ENCODE measurements at places on chromosomes 5 and 9.
A peak's percentile ranks its signal among the peaks of the same experiment; 100 is the strongest.

GRCh38 chr9:13181652-13182051, 97.8 kb downstream of the MPDZ start:
- DNase-seq, result no peak

- no peak for DNase-seq
Observed at GRCh38 chr5:18375641-18376040, 741.4 kb downstream of the TAF11L14 start.

DNA sequence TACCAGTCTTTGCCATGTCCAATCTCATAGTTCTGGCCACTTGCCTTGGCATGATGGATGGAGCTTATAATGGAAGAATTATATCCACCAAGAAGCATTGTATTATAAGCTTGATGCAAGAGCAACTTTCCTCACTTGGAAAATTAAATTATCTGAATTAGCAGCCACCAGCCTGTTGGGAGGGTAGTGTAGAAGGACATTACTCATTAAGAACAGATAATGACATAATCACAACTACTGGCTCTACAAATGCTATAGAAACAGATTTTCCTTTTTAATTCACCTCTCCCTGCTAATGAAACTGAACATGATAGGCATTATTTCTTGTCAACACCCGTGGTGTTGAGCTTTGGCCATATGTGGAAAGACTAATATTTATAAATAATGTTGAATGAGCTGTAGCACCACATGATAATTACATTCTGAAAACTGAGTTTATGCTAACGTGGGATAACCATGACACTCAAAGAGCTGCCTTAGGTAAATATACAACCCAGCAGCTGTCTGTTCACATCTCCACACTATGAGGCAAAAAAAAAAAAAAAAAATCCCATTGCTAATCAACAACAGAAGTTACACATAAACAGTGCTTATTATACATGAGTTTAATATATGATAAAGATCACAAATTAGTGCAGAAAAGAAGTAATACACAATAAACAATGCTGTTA, 48.1 kb upstream of the NR4A3 start:
- no peak for DNase-seq

DNA sequence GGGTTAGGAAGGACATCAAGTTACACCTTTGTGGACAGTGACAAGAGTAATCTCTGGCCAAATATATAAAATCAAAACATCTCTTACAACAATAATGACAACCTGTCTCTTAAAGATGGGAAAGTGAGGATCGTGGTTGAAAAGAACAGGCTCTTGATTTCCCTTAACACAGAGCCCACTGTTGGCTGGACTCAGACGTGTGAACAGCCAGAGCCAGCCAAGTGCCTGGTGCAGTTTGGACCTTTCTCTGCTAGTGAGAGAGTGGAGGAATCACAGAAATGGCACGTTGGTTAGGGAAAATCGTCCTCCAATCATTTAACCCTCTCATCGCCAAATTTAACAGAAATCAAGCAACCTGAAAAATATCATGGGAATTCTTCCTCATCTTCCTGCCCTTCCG, 131.3 kb downstream of the GNA14 start:
- no peak for DNase-seq

DNA sequence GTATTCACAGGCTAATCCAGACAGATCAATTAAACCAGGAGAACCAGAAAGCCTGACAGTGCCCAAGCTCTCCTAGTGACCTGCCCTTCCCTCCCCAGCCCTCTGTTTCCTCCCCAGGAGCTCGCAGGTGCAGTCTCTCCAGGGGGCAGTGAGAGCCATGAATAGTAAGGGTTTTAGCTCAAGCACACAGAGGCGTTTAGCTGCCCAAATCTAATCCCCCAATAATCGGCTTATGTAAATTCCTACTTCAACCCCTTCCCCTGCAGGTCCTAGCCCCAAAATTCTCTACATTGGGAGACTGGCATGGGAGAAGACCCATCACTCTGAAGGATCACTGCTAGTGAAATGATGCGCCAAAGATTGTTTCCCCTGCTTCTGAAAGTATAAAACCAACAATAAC, 10.5 kb upstream of the TAL2 start:
- DNase-seq, result no peak

DNA sequence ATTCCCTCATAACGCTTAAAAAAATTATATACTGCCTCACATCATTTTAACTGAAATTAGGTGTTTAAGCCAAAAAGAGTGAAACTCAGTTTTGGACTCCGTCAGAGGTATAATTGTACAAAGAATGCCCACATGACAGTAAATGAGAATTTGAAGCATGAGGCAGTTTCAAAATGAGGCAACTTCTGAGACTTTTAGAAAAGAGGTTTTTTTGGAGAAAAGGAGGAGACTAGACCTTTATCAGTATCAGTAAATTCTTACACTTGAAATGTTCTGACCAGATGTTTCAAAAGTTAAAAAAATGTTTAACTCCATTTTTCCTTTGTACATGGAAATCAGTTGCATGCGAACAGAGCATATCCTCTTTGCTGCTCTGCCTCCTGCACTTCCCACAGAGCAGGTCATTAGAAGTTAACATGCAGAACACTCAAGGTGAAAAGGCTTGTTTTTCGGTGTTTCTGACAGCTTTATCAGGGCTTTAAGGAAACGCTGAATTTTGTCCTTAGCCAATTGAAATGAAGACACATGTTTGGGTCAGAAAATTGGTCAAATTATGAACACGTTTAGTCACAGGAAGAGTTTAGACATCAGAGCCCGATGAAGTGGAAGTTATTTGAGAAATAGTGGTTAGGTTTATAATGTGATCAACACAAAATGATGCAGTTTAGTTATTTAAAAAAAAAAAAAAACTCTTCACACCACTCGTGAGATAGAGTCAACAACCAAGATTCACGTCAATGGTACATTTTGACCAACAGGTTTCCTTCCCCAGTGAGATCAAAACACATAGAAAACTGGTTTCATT, 59.5 kb downstream of the PIK3R1 start:
- DNase-seq, result no peak

DNA sequence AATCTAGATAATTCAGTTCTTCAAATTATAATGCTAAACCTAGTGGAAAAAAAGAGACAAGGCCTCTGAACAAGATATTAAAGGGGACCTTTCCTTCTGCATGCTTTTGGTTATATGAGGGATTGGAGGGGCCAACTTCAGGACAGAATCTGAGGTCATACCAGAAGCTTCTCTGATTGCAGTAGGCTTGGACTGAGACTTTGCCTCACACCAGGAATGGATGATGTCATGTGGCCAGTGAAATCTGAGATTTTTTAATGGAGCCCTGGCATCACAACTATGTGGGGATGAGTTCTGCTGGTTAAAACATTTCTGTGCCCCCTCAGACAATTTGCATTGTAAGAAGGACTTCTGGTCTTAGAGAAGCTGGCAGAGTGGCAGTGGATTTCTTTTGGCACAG, 88.6 kb downstream of the ANGPTL2 start:
- no peak for DNase-seq

GRCh38 chr9:28628031-28628430, 1054.8 kb upstream of the C9orf72 start:
- no peak for DNase-seq

- DNase-seq, result no peak
Observed at GRCh38 chr9:13002740-13003139, 227.9 kb downstream of the LURAP1L start.

- DNase-seq, result no peak
Observed at GRCh38 chr5:111472096-111472495, 40.2 kb downstream of the STARD4 start.

GRCh38 chr5:141669520-141669919, 12.5 kb downstream of the ARAP3 start:
- DNase-seq, result no peak

- peak; percentile 18 for DNase-seq
Observed at GRCh38 chr5:110736753-110737152, 2.1 kb upstream of the SLC25A46 start.

- DNase-seq, result peak; percentile 46
Observed at GRCh38 chr5:170357955-170358444, 31.2 kb downstream of the KCNMB1 start.

DNA sequence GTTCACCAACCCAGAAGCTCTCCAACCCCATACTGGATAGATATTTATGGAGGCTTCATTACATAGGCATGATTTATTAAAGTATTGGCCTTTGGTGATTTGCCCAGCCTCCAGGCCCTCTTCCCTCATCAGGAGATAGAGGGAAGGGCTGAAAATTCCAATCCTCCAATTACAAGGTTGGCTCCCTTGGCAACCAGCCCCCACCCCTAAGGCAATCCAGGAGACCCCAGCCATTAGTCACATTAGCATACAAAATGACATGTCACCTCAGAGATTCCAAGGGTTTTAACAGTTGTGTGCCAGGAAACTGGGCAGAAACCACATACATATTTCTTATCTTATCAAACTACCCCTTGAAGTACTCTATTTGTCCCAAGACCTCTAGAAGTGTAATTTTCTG, 210.0 kb downstream of the HINT1 start:
- DNase-seq, result no peak

GRCh38 chr9:98429613-98430012, 174.2 kb upstream of the TBC1D2 start:
- DNase-seq, result no peak

- no peak for DNase-seq
Observed at GRCh38 chr9:31027678-31028077, 1356.8 kb upstream of the ACO1 start.

DNA sequence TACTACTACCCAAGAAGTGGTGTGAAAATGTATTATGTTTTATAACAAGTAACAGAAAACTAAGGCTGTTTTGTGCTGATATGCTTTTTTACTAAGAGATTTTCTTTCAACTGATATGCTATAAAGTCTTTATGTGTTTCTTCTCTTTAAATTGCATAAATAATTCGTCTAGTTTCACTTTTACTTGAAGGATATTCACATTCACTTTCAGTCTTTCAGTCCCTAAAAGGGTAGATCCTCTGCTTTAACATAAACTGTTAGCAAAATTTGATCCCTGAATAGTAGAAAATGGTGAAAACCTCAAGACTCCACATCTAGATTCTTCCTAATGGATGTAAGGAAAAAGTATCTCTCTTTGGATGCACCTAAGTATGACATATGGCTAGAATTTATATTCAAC, 69.0 kb upstream of the FST start:
- DNase-seq, result no peak

- no peak for DNase-seq
Observed at GRCh38 chr9:4424891-4425290, 65.4 kb upstream of the SLC1A1 start.

GRCh38 chr9:37919956-37920335, 16.0 kb upstream of the SLC25A51 start:
- no peak for DNase-seq

DNA sequence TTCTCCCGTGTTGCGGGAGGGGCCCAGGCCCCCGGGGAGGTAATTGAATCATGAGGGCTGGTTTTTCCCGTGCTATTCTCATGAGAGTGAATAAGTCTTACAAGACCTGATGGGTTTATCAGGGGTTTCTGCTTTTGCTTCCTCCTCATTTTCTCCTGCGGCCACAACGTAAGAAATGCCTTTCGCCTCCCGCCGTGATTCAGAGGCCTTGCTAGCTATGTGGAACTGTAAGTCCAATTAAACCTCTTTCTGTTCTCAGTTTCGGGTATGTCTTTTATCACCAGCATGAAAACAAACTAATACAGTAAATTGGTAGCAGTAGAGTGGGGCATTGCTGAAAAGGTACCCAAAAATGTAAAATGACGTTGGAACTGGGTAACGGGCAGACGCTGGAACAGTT, 1035.1 kb downstream of the DTWD2 start:
- DNase-seq, result no peak

DNA sequence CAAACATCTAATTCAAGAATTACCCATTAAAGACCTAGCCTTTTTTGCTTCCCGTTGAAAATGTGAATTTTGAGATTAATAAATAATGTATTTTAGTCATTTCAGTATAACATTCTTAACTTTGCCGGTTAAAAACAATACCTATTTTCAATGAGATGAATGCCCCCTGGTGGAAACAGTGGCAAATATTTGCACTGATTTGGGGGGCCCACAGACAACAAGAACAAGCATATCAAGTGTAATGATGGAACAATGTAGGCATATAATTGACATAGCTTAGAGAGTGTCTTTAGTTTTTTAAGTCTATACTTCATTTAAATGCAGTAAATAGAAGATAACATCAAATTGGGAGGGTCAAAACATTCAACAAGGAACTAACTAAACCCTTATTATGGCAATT, 111.9 kb downstream of the NTRK2 start:
- DNase-seq, result no peak

- peak; percentile 52 for DNase-seq
Observed at GRCh38 chr5:132506094-132506692, 15.6 kb upstream of the IRF1 start.

DNA sequence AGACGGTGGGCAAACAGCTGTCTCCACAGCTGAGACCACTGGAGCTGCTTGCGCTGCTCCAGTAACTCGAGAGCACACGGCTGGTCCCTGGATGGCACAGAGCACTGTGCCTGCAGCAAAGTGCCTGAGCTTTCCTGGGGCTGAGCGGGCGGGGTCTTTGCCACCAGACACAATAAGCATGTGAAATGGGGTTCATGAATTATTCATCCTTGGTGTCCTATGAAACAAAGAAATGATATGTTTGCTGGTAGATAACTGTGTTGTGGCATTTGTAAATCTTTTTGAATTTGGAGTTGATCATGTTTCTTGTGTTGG, 151.7 kb upstream of the MPDZ start:
- DNase-seq, result no peak

DNA sequence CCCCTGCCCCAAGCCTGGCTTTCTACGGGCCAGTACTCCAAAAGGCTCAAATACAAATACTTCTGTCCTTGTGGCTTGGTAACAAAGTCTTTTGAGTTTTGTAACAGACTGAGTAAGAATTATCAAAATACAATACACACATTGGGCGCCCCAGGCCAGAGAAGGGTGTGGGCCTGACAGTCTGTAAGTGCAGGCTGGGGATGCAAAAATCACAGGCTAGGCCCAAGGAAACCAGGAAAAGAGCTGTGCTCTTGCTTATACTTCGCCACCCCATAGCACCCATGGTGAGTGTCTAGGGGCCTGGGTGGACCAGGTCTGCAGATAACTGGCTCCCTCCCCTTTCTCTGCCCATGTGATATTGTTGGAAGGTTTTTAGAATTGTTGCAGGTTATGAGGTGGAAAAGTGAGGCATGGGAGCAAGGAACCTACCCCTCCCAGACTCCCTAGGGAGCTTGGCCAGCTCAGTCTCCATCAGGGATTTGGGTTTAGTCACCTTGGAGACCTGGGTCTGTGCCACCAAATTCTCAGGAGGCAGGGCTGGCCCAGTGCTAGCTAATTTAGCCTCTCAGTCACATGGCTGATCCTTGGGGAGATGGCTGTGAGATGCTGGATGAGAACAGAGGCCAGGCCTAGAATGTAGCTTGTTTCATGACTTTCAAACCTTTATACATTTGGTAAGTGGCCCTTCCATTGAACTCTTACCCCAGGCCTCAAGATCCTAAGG, 72.9 kb downstream of the TARS1 start:
- DNase-seq, result no peak

GRCh38 chr5:141250576-141250975, 5.4 kb downstream of the PCDHB15 start:
- no peak for DNase-seq

DNA sequence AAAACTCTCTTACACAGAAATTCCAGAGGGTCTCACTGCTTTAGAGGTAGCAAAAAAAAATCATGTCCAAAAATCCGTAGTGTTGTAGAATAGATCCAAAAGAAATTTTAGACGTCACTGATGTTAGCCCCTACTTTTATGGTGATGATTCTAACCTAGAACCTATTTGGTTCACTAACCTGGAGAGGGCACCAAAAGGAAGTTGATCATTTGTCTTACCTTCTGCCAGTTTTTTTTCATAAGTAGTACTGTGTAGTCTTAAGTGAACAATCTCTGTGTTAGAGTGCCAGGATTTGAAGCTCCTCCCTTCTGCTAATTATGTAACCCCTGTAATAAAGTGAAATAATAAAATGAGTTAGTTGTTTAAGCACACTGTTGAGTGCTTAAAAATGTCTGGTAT, 215.2 kb downstream of the SMARCA2 start:
- DNase-seq, result no peak

All from mucosa of gallbladder (tissue), 1 donor.